Stimulated activated CD8-positive, alpha-beta memory T cell treated with anti-CD3 and anti-CD28 coated beads, Interleukin-7, amount 100 ng/mL, for 4 hours (primary cell): ENCODE measurements at places on chromosomes 16 and 17.

DNA sequence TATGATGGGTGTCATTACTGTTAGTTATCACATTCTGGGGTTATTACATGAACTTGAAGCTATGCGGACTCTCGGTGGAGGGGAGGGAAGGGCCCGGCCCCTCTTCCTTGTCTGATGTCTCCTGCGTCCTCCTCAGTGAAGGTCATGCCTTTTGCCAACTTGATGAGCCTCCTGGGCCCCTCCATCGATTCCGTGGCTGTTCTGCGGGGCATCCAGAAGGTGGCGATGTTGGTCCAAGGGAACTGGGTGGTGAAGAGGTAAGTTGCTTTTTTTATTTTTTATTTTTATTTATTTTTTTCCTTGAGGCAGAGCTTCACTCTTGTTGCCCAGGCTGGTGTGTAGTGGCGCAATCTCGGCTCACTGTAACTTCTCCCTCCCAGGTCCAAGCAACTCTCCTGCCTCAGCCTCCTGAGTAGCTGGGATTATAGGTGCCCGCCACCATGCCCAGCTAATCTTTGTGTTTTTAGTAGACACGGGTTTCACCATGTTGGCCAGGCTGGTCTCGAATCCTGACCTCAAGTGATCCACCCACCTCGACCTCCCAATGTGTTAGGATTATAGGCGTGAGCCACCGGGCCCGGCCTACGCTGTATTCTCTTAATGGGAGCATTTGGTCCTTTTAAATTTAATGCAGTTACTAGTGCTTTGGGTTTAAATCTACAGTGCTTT, 21.6 kb downstream of the POLR3E start:
- peak; percentile 19 for DNase-seq

DNA sequence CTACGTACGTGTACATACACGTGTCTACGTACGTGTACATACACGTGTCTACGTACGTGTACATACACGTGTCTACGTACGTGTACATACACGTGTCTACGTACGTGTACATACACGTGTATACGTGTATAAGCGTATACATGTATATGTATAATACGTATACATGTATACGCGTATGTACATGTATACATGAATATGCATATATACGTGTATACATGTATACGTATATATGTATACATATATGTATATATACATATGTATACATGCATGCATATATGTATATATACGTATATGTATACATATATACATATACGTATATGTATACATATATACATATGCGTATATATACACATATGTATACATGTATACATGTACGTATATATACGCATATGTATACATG, 22.2 kb upstream of the PYY start:
- DNase-seq, result no peak

GRCh38 chr17:77404812-77405581, 264.2 kb downstream of the SEC14L1 start:
- peak; percentile 78 for DNase-seq

DNA sequence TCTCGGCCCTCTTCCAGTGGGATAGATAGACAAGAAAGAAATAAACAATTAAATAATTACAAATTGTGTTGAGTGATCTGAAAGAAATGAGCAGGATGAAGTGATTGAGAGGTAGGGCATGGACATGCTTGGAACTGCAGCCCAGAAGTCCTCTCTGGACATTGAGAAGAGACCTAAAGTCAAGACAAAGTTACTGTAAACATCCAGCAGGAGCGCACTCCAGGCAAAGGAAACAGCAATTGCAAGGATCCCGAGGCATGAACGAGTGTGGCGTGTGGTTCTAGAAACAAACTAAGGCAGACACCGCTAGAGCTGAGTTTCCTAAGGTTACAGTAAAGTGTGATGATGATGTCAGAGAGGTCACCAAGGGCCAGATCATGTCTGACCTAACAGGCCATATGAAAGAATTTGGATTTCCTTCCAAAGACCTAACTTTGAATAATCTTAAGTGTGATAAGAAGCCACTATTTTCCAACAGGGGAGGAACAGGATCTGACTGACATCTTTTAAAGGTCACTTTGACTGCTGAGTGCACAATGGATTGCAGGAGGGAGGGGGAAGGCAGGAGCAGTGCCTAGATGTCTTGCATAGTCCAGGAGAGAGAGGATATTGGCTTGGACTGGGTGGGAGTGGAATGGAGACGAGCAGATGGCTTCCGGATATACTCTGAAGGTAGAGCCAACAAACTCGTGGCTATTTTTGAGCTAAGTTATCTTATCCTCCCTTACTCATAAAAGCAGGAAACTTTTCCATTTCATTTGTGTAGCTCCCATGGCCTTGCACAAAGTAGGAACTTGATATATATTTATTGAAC, 19.0 kb downstream of the ABCC12 start:
- no peak for DNase-seq

DNA sequence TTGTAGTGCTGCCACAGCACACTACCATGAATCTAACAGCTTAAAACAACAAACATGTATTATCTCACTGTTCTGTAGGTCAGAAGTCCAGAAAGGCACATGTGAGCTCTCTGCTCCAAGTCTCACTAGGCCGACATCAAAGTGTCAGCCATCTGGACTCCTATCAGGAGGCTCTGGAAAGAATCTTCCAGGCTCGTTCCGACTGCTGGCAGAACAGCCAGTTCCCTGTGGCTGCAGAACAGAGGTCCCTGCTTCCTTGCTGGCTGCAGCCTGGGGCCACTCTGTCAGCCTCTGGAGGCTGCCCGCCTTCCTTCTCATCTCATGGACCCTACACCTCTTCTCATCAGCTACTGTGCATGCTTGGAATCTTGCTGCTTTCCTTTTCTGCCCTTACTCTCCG, 168.9 kb downstream of the CBLN1 start:
- no peak for DNase-seq

DNA sequence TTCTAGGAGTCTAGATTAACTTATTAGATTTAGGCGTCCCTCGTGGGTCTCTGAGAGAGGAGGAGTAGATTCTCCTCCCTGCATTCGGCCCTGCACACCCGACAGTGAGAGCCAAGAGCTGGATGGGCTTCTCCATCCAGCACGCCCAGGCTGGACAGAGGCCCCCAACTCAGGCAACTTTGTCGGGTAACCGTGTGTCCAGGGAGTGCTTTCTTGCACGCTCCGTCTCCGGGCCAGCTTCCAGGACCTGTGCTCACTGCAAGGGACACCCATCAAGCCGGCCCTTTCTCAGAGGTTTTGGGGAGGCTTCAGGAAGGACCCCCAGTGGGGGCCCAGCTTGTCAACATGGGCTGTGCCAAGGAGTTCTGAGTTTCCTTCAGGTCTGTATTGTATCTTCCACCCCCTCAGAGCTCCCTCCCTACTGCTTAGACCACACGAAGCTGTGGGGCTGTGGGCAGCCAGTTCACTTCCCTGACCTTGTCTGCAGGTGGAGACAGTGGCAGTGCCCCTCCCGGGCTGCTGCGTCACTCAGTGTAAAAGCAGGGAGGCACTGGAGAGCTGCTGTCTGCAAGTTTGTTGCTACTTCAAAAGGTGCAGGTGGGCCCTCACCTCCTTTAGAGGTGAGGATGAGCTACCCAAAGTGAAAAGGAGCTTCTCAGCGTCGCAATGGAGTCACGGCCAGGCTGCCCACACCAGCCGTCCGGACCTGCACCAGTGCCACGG, 24.0 kb upstream of the C16orf78 start:
- no peak for DNase-seq
